ENCODE measurements at places on chromosomes 1 and 21.

- DNase-seq = no peak
Measured at GRCh38 chr1:233554037-233554436, 59.9 kb upstream of the KCNK1 start.

DNA sequence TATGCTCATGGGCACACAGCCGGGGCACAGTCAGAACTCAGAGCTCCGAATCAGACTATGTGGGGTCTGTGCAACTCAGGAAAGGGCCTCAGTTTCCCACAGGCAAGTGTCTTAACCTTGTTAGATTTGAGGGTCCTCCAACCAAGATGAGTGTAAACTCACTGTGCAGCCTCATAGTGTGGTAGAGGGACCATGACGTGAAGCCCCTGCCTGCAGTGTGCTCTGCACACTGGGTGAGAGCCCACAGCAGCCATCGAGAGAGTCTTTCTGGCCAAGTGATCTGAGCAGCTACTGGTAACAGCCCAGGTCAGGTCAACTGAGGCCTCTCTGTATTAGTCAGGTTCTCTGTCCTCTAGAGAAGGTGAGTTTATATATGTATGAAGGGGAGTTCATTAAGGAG is 592 bp upstream of the LYPD8 start:
- DNase-seq = no peak

DNA sequence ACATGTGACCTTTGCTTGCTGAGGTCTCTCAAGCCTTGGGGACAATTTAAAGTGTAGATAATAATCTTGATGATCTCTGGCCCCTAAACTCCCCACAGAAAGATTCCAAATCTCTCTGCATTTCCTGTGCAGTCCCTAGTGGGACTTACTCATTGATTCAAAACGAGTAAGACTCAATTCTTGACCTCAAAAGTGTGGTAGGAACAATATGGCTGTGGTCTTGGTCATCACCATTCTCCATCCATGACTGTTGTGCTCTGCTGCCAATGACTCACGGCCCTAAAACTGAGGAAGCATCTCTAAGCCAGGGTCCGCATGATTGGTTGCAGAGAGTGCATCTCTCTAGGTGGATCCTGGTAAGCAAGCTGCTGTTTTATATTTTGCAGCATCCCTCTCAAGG is 268.0 kb downstream of the PTGER3 start:
- no peak for DNase-seq

DNA sequence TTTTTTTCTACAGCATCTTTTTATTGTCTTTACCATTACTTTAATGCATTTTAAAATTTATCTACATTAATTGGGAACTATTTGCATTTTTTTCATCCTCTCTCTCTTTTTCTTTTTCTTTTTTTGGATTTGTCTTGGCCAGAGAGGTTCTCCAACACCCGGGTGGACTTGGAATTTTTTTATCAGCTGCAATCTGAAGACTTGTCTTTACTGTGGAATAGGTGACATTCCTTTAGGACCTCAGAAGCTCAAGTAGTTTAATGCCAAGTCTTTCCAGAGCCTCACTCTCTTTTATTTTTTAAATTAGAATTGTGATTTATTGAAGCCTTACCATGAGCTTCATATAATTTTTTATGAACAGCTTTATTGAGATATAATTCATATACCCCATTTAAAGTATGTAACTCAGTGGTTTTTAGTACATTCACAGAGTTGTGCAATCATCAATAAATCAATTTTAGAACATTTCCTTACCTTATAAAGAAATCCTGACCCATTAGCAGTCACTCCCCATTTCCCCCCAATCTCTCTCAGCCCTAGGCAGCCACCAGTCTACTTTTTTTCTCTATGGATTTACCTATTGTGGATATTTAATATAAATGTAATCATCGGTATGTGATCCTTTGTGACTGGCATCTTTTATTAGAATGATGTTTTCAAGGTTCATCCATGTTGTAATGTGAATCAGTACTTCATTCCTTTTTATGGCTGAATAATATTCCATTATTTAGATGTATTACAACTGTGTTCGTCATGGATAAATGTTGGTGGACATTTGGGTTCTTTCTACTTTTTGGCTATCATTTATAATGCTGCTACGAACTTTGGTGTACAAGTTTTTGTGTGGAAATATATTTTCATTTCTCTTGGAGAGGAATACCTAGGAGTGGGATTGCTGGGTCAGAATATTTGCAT is 6.2 kb downstream of the TUFT1 start:
- DNase-seq = no peak

GRCh38 chr1:199693724-199694123 is 333.8 kb upstream of the NR5A2 start:
- no peak for DNase-seq

- no peak for DNase-seq
Measured at GRCh38 chr1:51733793-51734522, 117.1 kb downstream of the OSBPL9 start.

GRCh38 chr1:56156971-56157876 is 422.1 kb downstream of the PLPP3 start:
- no peak for DNase-seq

DNA sequence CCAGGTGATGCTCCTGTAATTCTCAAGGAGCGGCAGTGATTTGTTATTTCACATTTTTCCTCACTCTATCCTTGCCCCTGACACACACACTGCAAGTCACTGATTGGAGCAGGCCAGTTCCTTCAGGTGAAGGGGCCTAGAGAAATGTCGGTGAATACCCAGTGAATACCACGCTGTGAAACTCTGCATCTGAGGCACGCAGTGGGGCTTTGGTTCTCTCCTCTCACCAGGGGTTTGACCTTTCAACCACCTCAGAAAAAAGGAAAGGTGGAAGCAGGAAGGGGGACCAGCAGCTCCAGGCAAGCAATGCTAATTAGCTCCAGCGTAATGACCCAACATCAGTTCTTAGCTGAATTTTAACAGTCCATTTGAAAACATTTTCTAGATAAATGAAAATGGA is 532 bp upstream of the FAM177B start:
- DNase-seq = no peak

GRCh38 chr1:217274927-217275654 is 355.8 kb downstream of the GPATCH2 start:
- DNase-seq = no peak

- no peak for DNase-seq
Measured at GRCh38 chr1:3620708-3621107, 4.1 kb upstream of the TPRG1L start.

DNA sequence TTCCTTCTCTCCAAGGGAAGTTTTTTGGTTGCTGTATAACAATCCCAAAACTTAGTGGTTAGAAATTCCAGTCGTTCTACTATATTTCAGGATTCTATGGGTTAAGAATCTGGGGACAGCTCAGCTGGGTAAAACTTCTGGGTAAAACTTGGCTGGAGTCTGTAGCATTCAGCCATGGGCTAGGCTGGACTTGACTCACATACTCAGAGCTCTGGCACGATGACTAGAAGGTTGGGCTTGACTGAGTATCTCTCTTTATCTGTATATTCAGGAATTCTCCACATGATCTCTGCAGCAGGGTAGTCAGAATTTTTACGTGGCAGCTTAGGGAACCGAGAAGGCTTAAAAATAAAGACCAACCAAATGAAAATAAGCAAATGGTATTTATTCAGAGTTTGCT is 28.2 kb upstream of the HRNR start:
- no peak for DNase-seq

DNA sequence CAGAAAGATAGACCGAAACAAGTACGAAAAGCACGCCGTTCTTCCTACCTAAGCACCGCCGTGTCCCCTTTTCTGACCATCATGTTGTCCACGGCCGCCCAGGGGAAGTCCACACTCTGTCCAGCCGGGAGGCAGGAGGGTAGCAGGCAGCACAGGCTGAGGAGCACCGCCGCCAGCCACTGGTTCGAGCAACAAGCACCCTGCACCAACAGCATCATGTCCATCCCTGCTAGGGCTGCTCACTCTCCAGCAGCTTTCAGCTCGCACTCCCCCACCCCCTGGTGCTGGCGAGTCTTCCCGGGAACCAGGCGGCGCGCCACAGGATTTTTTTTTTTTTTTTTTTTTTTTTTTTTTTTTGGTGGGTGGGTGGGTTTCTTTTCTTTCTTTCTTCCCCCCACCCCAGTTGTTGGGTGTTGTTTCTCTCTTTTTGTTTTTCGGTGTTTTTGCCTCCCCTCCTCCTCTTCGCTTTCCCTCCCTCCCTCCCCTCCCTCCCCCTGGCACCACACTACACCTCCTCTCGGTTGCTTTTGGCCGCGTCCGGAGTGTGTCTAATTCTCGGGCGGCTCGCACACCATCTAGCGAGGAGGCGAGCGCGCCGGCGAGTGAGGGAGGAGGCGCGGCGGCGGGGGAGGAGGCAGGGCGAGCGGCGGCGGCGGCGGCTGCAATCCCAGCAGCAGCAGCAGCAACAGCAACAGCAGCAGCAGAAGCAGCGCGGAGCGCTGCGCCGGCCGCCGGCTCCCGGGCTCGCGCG is at the start of gene NEGR1:
TSS of gene NEGR1 (minus strand) at position 269 of the 751 bp plus-strand sequence.
- DNase-seq = peak; percentile 56

- DNase-seq = no peak
Measured at GRCh38 chr1:118243269-118243668, 58.2 kb upstream of the SPAG17 start.

DNA sequence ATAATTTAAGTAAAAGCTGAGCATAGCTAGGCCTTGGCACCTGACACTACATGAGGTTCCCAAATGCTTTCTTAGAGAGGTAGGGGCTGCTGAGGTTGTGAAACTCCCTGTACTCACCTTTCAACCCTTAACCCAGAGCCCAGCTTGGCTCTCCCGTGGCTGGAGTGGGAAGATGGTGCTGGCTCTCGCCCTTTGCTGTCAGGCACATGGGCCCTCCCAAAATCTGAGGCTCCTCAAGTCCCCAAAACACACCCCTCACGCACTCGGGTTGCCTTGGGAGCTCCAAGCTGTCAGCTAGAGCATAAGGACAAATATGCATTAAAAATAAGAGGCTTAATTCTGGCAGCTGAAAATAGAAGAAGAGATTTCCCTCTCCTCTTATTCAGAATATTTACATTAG is 46.7 kb upstream of the PLPPR4 start:
- no peak for DNase-seq

- no peak for DNase-seq
Measured at GRCh38 chr1:200454425-200454824, 44.6 kb upstream of the ZNF281 start.

DNA sequence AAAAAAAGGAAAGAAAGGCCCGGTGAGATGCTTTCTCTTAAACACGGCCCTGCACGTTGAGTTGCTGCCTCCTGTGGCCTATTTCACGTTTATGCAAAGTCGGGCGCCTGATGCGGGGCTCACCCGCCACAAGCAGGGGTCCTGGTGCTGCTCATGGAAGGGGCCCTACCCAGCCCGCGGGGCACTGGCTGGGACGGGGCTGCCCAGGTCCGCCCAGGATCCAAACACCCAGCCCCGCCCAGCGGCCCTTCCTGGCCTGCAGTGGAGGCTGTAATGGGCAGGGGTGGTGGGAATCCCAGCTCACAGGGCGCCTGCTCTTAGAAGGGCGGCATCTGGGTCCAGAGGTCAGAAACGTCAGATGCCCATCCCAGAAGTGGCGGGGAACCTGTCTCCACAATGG is 1.6 kb downstream of the COL6A2 start:
- DNase-seq = no peak

DNA sequence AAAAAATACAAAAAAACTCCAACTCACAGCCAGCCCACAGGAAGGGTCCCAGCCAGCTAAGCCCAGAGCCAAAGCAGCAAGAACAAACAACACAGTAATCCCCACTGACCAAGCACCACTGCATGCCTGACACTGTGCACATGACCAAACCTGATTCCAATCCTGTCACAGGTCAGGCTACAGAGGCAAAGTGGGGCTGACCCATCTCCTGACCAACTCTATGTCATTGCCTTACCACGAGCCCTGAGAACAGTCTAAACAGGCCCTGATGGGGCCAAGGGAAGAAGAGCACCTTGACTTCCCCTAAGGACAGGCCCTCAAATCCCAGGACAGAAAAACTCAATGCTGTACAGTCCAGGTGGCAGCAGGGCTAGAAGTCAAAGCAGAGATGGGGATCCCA is 2.4 kb downstream of the LSS start:
- DNase-seq = no peak

DNA sequence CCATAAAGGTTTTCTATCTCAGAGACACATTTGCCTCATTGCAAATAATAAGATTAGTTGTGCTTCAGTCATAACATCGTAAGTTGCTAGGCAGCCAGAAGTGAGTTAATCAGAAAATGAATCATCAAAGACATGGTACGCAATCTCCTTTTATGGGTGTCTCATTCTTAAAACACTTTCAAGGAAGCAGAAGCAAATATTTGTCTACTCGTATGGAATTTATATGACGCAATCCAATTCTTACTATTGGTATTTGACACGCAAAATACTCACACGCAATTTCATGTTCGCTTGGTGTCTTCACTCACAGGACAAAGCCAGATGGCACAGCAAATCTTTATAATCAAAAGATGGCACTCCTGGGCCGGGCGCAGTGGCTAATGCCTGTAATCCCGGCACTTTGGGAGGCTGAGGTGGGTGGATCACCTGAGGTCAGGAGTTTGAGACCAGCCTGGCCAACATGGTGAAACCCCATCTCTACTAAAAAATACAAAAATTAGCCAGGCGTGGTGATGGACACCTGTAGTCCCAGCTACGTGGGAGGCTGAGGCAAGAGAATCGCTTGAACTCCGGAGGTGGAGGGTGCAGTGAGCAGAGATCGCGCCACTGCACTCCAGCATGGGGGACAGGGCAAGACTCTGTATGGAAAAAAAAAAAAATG is 56.4 kb downstream of the HLCS start:
- no peak for DNase-seq

- no peak for DNase-seq
Measured at GRCh38 chr1:36239941-36240637, 15.8 kb downstream of the THRAP3 start.

DNA sequence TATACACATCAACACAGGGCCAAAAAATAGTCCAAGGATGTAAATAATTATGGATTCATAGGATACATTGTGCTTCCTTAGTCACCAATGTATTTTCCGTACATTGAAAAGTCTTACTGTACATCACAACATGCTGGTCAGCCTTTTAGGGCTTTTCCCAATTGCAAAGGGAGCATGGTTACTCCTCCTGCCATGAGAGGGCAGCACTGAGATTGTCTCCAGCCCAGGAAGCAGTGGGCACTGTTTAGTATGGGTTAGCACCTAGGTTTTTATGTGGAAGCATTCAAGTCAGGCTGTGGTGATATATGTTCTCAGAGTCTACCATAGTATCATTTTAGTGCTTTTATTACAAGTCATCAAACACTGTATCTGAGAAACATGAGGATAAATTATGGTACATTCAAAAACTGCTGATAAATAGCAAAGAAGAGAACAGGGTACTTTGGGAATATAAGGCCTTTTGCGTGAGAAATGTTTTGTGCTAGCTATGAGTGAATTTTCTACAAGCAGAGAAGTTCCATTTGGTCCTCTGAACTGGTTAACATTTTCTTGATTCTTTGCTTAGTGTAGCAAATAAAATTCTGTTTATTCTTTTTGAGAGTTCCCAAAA is 34.0 kb downstream of the ST6GALNAC5 start:
- peak; percentile 3 for DNase-seq

GRCh38 chr1:77834771-77835334 is 53.6 kb upstream of the NEXN start:
- DNase-seq = peak; percentile 65

DNA sequence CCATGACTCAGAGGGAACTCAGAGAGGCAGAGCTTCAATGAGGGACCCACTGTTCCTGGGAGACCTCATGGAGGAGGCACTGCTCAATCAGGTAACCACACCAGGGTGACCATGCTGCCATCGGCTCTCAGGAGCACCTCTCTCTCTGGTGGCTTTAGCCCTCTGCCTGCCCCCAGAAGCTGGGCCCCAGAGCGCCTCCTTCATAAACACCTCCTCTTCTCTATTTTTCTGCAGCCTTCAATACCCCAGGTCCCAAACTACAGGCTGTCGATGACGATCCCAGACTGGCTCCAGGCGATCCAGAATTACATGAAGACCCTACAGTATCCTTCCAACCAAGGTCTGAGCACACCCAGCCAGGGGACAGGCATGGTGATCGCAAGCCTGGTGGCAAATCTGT is 10.6 kb downstream of the VASH2 start:
- no peak for DNase-seq

Data from NCI-H2029 treated with DMSO at 0.1 percent for 48 hours (cell line).